LNCaP clone FGC (cell line): ENCODE measurements at places on chromosomes 2 and 18.

- DNase-seq = no peak
These were observed 100.3 kb upstream of the KCTD1 start for GRCh38 chr18:26648509-26649192.

DNA sequence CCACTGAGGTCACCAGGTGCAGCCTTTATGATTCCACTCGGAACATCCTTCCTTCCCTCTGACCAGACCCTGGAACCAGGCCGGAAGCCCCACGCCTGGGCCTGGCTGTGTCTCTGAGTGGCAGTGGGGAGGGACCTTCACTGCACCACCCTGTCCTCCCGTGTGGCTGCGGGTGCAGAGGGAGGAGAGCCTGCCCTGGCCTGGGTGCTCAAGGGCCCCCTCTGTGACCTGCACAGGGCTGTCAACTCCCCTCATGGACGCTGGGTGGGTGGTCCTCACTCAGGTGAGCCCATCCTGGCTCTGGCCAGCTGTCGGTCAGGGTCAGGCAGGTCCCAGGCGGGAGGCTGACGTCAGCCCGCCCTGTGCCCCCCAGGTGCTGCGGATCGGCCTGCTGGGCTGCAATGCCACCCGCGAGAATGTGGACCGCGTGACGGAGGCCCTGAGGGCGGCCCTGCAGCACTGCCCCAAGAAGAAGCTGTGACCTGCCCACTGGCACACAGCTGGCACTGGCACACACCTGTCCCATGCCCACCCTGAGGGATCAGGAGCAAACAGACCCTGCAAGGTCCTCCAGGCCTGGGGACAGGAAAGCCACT is 9.8 kb downstream of the AGXT start:
- DNase-seq = no peak

DNA sequence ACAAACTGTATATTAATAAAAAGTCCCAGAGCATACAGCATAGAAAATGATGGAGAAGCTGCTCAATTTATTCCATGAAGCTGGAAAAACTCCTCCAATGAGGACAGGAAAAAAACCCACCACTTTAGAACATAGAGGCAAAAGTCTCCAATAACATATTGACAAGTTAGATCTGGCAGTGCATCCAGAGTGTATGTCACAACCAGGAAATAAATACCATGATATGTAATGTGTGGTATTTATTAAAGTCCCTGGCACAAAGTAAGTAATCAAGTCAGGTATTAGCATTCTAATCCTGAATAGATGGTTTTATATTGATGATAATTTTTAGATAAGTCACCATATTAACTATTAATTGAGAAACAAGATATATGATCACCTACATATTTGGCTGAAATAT is 427.3 kb upstream of the HS6ST1 start:
- no peak for DNase-seq

- DNase-seq = no peak
These were observed 29.4 kb downstream of the MAP4K3 start for GRCh38 chr2:39407516-39408296.

GRCh38 chr2:240991378-240992263 is 6.8 kb upstream of the SNED1 start:
- no peak for DNase-seq

- DNase-seq = no peak
These were observed 210.0 kb upstream of the NT5C1B start for GRCh38 chr2:18799397-18799796.

- DNase-seq = no peak
These were observed 41.8 kb upstream of the NAB1 start for GRCh38 chr2:190607014-190607597.

DNA sequence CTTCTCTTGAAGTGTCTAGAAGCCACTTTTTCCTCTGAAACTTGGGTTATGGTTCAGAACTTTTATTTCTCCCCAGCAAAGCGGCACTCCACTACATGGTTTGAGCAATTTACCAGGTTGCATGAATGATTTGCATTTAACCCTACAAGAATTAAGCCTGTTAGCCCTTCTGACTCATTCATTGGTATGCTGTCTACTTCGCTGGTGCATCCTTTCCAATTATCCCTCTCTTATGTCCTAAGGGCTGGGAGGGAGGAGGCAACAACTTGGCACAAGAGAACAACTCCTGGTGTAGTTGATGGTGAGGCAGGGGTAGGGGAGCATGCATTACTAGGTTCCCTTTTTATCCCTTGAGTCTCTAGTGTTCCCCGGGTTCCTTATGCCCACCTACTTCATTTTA is 293.4 kb upstream of the MEX3C start:
- DNase-seq = no peak

GRCh38 chr2:227436436-227437174 is 35.4 kb upstream of the AGFG1 start:
- no peak for DNase-seq

GRCh38 chr2:240086563-240086962 is 33.2 kb upstream of the OR6B3 start:
- no peak for DNase-seq

GRCh38 chr2:50672282-50672681 is 359.6 kb downstream of the NRXN1 start:
- no peak for DNase-seq

DNA sequence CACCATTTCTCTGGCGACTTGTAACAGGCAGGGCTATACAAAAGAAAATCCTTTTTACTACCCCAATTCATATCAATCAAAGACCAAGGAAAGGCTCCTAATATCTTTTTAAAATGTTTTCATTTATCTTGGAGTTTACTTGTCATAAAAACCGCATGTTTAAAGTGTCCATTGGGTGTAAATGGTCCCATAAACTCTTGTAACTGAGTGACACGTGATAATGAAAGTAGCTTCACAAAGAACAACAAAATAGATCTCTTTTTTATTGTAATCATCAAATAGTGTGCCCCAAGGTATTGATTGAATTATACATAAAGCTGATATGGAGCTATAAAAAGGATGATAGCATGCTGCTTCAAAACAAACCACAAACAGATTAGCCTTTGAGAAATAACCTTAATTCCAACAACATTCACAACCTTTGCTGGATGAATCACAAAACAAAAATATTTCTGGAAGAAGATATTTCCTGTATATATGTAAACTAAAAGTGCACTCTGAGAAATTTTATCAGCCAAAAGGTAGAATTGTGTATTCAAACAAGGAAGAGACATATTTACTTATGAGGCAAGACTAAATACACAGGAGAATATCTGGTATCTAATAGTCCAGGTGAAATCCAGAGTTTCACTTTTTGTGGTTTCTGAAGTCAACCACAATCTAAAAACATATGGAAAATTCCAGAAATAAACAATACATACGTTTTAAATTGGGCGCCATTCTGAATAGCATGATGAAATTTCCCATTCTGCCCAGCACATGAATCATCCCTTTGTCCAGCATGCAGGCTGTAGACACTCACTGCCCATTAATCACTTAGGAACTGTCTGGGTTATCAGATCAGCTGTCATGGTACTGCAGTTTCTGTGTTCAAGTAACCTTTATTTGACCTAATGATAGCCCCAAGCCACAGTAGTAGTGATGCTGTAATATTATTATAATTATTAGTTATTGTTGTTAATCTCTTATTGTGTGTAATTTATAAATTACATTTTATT is 237.5 kb downstream of the PIK3C3 start:
- DNase-seq = no peak

DNA sequence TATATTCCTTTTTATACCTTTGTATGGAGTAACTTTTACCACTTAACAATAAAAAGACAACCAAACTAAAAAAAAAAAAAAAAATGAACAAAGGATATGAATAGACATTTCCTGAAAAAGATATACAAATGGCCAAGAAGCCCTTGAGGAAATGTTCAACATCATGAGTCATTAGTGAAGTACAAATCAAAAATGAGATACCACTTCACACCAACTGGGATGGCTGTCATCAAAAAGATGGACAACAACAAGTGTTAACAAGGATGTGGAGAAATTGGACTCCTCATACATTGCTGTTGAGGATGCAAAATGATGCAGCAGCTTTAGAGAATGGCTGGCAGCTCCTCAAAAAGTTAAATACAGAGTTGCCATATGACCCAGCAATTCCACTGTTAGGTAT is 22.6 kb upstream of the SCYGR2 start:
- no peak for DNase-seq

DNA sequence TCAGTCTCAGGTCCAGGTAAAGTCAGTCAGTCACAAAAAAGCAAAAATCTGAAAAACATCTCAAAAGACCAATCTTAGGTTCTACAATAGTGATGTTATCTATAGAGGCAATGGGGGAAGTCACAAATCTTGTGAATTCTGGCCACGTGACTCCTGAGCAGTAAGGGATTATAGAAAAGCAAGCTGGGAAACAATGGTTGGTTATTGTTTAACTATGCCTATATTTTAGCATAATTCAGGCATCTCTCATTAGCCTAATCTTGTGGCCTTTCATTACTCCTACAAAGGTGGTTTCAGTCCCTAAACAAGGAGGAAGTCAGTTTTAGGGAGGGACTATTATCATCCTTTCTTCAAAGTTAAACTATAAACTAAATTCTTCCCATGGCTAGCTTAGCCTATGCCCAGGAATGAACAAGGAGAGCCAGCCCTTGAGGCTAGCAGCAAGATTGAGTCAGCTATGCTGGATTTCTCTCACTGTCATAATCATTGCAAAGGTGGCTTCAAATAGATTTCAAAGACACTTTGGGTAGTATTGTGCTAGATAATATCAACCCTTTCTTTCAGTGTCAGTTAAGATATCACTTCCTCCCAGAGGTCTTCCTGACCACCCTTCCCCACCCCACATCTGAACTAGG is 56.4 kb upstream of the ITGA6 start:
- no peak for DNase-seq

DNA sequence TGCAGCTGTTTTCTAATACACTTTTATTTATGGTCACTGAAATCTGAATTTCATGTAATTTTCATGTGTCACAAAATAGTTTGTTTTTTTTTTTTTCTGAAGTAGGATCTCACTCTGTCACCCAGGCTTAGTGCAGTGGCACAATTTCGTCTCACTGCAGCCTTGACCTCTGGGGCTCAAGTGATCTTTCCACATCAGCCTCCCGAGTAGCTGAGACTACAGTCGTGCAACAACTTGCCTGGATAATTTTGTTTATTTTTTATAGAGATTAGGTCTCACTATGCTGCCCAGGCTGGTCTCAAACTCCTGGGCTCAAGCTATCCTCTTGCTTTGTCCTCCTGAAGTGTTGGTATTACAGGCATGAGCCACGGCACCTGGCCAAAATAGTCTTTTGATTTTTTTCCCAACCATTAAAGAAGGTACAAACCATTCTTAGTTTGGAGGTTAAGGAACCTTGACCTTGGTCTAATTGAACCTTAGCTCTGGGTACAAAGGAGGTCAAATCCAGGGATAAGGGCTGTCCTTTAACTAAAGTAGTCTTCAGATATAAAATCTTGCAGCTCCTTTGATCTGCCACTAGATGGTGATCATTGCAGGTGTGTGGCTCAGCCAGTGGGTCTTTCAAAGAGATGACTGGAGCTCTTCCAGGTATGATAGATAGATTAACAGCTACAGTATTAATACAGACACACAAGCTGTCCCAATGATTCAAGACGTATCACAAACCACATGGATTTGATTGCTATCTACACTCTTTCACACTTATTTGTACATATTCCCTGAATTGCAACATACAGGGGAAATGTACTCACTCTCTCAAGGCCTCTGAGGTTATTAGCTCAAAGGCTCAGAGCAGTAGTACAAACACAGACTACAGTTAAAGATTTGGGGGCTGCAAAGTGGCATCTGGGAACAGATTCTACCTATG is 4.7 kb upstream of the KRCC1 start:
- peak; percentile 10 for DNase-seq

GRCh38 chr2:1793868-1794445 is 49.6 kb upstream of the PXDN start:
- no peak for DNase-seq

DNA sequence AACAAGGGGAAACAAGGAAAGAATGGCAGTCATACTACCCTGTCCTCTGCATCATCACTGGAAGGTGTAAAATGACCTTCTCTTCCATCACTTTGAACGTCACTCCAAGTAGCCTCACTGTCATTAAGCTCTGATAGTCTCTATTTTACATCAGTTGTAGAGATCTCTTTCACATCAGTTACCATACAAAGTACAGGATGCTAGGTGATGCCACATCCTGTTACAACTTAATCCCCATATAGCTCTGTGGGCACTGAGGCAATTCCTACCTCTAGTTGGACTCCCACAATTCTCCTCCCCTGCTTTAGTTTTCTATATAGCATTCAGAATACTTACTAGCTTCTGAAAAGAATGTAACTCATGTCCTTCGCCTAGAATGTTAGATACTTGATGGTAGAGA is 55.1 kb upstream of the TTC27 start:
- DNase-seq = no peak

DNA sequence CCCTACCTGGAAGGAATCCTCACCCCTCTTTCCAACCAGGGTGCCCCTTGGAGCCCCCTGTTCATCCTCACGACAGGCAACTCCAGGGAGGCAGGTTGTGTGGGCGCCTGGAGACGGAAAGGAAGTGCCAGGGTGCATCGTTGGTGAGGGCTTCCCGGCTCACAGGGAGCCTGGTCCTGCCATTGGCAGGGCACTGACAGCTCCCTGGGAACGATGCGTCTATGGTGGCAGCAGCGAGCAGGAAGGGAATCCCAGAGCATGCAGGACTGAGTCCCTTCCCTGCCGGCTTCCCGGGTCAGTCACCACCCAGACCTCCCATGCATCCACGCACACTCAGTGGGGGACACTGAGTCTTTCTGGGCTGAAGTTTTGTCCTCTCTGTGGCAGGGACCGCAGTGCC is 117.6 kb downstream of the INHBB start:
- DNase-seq = no peak

GRCh38 chr2:80473796-80474195 is 169.2 kb upstream of the LRRTM1 start:
- no peak for DNase-seq

GRCh38 chr2:200596774-200597570 is 11.2 kb downstream of the AOX1 start:
- no peak for DNase-seq
